ENCODE measurements at places on chromosomes 6 and 20.

DNA sequence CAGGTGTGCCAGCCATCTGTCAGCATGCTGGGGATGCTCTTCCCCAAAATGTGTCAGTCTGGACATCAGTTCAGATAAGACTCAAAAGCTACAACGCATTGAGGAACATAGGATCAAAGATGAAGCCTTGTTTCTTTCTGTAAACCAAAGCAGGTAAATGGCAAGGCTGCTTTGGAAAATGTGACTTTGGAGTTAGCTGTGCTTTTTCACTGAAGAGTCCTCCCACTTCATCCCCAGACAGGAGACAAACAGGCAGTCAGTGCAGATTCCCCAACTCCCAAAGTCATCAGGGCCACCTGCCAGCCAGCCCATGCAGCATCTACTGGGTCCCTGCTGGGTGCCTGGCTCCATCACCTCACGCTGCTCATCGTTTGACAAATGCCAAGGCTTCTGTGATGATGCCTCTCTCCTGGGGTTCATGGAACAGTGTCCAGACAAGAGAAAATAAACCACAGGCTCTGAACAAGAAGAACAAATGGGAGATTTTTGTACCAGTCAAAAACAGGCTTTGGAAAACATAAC is 205.0 kb upstream of the BTBD3 start:
- no peak for DNase-seq

DNA sequence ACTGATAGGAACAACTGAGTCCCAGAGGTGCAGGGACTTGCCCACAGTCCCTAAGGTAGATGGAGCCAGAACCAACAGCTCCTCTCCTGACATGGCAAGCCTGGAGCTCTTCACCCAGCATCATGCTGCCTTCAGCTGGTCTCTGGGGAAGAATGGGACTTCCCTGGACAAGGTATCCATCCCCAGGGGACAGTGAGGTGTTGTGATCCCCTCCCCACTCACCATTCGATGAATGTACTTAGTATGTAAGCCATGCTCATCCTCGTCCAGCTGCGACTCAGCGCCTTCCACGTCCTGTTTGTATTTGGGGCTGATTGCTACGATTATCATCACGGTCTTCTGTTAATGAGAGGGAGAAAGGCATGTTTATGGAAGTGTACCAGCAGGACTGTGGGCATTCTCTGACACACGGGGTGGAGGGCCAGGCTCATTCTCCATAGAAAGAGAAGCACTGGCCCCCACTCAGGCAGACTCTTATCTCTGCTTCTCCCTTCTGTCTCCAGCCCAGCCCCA is 39.4 kb downstream of the TRAF3IP2 start:
- no peak for DNase-seq

GRCh38 chr20:62069741-62070216 is 4.1 kb upstream of the TAF4 start:
- DNase-seq: no peak

DNA sequence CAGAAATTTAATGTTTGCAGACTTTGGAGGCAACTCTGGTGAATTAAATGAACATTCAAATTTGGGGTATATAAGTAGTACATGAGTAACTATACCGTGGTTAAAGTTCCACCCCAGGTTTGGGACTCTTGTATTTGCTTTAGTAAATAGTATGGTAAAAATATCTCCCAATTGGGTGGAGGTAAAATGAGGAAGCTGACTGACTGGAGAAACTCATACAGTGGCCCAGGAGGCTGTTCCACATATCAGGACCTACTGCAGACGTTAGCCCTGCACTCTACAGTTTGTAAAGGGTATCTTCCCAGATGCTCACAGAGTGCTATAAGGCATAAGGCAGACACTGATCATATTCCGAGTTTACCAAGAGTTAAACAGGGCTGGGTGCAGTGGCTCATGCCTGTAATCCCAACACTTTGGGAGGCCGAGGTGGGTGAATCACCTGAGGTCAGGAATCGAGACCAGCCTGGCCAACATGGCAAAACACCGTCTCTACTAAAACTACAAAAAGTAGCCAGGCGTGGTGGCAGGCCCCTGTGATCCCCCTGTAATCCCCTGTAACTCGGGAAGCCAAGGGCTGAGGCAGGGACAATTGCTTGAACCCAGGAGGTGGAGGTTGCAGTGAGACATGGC is 53.7 kb downstream of the CPXM1 start:
- no peak for DNase-seq

DNA sequence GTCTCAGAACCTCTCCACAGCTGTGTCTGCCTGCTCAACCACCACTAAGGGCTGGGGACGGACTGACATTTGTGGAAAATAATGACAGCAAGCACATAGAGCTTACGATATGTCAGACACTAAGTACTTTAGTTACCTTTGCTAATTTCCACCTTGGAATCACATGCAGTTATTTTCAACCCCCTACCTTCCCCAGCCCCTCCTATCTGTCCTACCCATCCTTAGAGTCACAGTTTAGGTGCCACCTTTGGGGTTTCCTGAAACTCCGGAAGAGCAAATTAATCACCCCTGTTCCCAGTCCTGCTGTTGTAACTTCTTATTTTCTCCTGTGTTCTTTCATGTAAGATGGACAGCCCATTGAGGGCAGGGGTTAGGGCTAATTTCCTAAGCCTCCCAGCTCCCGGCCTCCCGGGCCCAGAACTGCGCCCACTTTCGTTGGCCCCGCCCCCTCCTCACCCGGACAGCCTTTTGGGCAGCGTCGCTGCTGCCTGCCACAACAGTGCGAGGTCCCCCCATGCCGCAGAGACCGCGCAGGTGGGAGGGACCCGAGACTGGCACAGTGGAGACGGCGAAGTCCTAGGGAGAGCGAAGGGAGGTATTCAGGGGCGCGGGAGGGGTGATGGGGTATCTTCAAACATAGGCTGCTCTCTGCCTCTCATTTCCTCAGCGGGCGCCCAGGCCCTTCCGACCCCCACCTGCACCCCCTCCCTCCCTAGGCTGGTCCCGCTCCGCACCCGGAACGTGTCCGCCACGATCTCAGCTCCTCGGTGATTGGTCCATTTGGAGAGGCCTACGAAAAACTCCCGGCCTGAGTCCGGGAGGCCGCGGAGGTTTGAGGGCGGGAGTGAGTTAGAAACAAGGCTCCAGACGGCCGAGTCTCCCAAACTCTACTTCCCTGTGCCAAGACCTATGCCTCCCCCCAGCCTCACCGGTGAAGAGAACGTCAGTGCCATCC is 1.1 kb downstream of the DDAH2 start:
- DNase-seq: no peak

- no peak for DNase-seq
Measured at GRCh38 chr20:839015-839414, 5.5 kb downstream of the FAM110A start.

- peak; percentile 9 for DNase-seq
Measured at GRCh38 chr6:10478187-10479040, 42.7 kb upstream of the GCNT2 start.

- no peak for DNase-seq
Measured at GRCh38 chr20:4809707-4810106, 88.0 kb downstream of the PRND start.

- DNase-seq: no peak
Measured at GRCh38 chr20:23018432-23018831, 16.7 kb upstream of the SSTR4 start.

GRCh38 chr20:4717816-4718570 is 3.7 kb upstream of the PRND start:
- no peak for DNase-seq

DNA sequence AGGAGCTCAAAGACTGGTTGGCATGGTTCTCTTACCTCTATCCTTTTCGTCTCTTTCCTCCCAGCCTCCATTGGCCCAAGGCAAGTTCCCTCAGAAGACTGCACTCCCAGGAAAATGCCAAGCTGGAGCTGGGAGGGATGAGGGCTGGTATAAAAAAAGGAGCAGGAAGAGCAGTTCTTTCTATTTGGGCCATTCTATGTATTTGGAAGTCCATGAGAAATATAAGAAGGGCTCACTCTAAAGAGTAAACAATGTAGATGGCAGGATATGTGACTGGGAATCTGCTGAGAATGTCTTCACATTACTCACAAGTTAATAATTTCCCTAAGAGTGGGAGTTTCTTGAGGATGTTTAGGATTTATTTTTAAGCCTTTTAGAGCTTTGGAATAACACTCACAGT is 36.6 kb upstream of the ADTRP start:
- DNase-seq: no peak

- DNase-seq: no peak
Measured at GRCh38 chr6:124131259-124131658, 327.6 kb downstream of the NKAIN2 start.

- DNase-seq: no peak
Measured at GRCh38 chr6:6634735-6635075, 46.2 kb downstream of the LY86 start.

- DNase-seq: no peak
Measured at GRCh38 chr20:60338556-60338955, 380.3 kb downstream of the CDH26 start.

DNA sequence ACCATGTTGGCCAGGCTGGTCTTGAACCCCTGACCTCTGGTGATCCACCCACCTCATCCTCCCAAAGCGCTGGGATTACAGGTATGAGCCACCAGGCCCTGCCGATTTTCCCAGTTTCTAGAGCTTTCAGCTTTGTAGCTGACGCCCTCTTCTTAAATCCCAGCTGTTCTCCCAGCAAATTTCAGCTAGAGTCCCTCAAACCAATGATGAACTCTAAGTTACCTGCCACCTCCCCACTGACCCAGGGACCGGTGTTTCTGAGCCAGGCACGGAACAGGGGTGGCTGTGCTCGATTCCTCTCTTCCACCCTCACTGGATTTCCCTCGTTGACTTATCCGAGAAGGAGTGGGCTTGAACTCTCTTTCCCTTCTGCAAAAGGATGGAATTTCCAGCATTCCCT is 39.1 kb downstream of the SUN5 start:
- no peak for DNase-seq

DNA sequence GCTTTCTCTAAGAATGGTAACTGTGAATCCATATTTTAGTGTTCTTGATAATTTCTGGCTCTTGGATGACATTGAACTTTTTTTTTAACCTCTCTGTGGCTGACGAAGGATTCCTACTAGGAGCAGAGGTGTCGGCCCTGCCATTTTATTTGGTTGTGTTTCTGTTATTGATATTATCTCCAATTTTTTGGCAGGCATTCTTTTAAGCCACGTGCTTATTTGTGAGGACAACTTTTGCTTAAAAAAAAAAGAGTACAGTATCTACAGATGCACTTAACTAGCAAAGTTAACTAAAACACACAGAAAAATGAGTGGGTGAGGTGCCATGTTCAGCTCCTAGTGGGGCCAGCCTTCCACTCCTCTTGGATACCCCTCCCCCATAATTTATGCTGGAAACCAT is 1.1 kb downstream of the FANCE start:
- no peak for DNase-seq

DNA sequence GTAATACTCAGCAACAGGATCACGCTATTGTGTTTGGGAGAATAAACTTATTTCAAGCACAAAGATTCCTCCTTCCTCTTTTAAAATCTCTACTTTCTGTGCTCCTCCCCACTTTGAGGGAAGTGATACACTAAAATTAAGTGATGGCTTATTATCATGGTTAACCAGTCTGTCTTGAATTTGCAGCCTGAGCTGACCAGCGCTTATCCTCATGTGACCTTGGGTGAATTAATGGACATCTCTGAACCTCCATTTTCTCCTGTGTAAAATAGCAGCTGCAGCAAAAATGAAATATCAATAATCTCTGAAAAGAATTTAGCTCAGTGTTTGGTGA is 222.6 kb downstream of the BCAS1 start:
- no peak for DNase-seq

DNA sequence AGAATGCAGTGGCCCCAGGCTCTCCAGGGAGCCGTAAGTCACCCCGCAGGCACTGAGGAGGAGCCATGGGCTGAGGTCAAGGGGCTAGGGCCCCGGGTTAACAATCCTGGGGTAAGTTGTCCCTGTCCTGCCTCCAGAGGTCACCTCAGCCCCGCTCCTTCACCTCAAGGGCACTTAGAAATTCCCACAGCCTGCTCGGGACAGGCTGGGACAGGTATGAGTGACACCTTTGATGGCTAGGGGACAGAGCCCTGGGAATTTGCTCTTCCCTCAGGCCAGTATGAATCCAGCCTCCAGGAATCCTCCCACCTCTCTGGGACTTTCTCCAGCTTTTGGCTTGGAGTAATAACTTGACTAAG is 3.5 kb upstream of the GRM4 start:
- no peak for DNase-seq

DNA sequence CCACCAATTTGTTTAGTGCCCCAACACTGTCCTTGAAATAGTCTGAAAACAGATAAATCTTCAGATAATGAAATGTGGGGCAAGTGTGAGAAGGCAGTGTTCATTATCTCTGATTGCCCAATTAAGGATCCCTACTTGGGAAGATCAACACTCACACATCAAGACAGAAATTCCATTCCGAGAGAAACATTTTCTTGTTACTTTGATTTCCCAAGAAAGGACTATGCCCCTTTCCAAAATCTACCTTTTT is 16.2 kb downstream of the HMGN4 start:
- no peak for DNase-seq

DNA sequence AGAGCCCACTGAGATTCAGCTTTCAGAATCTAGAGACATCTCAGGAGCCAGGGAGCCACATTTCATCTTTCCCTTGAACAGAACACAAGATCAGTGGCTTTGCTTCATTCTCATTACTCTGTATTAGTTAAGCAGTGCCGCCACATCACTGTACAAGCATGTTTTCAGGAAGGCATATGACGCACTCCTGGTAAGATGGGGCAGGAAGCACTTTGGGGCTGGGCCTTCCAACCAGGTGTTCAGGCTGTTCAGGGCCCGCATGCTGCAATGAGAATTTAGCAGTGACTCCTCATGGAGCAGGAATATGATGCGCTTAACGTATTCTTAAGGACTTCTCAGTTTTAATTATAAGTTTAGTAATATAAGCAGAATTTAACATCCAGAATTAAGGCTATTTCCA is 29.7 kb upstream of the GNRH2 start:
- no peak for DNase-seq

DNA sequence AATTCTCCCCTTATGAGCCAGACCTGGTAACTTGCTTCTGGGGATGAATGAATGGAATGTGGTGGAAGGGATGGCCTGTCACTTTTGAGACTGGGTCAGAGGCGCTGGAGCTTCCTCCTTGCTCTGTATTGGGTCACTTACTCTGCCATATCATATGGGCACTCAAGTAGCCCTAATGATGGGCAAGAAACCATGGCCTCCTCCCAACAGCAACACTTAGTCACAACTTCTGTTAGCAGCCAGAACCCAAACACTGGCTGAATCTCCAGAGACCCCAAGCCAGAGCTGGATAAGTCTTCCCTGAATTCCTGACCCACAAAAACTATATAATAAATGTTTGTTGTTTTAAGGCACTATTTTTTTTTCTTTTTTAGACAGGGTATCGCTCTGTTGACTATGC is 5.5 kb downstream of the E2F1 start:
- no peak for DNase-seq

DNA sequence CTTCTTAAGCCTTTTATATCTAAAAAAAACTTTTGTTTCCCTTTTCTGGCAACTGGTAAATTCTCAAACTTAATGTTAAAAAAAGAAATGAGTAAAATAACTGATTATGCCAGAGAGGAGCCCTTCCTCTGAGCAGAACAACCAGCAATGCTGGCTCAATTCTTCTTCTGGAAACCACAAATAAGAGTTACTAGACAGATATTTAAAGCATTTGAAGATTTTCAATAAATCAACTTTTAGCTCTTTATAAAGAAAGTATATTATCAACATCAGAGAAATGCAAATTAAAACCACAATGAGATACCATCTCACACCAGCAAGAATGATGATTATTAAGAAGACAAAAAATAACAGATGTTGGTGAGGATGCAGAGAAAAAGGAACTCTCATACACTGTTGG is 61.1 kb upstream of the TCF21 start:
- no peak for DNase-seq

Measured in stimulated activated naive CD8-positive, alpha-beta T cell treated with anti-CD3 and anti-CD28 coated beads, Interleukin-15, amount 100 ng/mL, for 72 hours (primary cell).